ENCODE measurements at places on chromosomes 5 and 9.

GRCh38 chr5:54637654-54638053 lies 120.1 kb downstream of the SNX18 start:
- DNase-seq: no peak

DNA sequence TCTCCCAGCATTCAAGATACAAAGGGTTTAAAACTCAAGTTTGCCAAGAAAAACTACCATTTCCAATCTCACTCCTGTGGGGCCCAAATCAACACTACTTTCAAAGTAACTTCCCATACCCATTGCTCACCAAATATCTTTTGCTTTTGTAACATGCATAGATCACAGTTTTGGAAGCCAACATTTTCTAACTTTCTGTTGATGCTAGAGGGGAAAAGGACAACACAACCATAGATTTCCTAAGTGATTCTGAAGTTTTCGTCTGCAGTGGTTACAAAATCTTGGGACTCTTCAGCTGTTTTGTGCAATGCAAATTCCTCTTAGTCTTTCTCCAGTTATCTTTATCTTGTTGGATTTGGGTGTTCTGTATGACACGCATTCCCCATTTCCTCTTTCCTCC lies 94.1 kb upstream of the PAPPA start:
- no peak for DNase-seq

- no peak for DNase-seq
Observed at GRCh38 chr9:36399980-36400331, at the start of gene RNF38. Gene RNF38 (minus strand): TSS chr9:36400269. CDS start chr9:36400108, 161 bp downstream.

DNA sequence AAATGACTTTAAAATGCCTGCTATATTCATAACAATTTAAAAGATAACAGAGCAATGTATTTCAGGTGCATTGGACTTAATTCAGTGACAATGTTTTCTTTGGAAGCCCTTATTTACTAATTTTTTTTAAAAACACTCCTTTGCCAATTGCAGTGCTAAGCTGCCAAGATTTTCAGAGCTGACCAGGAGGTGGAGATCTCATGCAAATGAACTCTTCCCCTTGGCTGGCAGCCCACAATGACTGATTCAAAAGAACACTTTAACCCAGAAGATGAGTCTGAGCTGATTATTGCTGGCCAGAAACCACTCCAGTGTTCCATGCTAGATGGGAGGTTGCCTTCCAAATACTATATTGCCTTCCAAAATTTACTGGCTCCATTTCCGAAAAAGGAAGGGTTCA lies 128.3 kb upstream of the CCNH start:
- peak; percentile 17 for DNase-seq

GRCh38 chr9:105273731-105274130 lies 29.3 kb downstream of the SLC44A1 start:
- no peak for DNase-seq

DNA sequence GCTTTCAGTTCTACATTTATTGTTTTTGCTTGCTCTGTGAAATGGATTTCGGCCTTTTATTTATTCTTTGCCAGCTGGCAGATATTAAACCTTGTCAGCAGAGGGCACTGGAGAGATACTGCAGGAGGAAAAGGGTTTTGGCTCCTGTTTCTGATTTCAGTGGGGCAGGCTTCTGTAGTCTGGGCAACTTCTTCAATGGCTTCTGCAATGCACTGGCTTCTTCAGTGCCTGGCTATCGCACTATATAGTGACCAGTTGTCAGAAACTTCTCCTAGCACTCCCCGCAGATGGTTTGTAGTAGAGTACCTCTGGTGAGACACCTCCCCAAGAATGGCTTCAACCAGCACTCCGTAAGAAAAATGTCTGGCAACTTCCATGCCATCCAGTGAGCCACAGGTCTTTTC lies 3.2 kb upstream of the NFX1 start:
- DNase-seq: no peak

DNA sequence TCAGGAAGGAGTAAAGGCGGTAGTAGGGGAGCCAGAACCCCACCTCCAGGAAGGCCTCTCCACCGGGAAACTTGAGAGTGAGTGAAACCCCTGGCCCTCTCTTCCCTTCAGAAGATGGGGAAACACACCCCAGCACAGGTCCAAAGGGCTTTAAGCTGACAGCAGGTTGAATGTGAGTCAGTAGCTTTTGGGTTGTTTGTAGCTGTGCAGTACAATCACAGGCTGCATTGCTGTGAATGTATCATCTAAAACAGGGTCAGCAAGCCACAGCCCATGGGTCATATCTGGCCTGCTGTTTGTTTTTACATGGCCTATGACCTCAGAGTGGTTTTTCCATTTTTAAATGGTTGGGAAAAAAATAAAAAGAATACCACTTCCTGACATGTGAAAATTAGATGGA lies 10.0 kb downstream of the OTULINL start:
- no peak for DNase-seq

- no peak for DNase-seq
Observed at GRCh38 chr5:169697511-169697890, 60.4 kb downstream of the DOCK2 start.

DNA sequence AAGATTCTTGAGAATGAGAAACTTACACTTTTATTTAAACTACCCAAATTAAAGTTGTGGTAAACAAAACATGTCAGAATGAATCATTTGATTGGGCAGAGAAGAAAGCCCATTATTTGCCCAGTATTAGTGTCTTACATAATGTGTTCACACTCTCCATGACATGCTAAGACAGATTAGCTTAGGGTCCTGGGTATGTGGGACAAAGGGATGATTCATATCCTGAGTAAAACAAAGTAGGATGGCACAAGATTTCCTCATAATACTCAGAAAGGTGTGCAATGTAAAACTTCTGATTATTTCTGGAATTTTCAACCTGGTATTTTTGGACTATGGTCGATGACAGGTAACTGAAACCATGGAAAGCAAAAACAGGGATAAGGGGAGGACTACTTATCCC lies 183.9 kb upstream of the POU5F2 start:
- no peak for DNase-seq

DNA sequence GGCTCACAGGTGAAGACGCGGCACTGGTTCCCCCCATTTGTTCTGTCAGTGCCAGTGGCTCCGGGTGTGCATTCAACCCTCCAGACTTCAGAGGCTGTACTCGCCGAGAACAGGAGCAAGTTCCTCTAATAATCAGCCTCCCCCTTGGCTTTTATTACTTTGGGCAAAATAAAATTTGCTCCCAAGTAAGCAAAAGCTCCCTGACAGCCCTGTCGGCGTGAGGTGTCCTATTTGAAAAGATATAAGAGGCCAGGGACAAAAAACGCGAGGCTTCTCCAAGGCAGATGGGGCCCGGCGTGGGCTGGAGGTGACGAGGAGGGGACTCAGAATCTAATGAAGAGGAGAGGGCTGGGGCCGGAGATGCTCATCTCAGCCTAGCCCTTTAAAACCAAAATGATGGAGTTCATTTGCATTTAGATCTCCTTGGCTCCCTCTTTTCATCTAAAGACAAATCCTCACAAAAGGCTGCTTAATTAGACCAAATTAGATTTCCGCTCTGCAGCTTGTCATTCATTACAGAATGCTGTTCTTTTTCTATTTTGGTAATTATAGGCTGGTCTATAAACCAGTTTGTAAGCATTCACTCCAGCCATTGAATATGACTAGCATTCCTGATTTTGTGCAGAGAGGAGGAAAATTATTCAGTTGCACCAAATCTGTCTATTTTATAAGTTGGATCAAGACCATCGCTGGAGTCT lies 68.5 kb downstream of the CFAP77 start:
- DNase-seq: no peak

- no peak for DNase-seq
Observed at GRCh38 chr9:136401173-136401922, 1.4 kb upstream of the SNAPC4 start.

DNA sequence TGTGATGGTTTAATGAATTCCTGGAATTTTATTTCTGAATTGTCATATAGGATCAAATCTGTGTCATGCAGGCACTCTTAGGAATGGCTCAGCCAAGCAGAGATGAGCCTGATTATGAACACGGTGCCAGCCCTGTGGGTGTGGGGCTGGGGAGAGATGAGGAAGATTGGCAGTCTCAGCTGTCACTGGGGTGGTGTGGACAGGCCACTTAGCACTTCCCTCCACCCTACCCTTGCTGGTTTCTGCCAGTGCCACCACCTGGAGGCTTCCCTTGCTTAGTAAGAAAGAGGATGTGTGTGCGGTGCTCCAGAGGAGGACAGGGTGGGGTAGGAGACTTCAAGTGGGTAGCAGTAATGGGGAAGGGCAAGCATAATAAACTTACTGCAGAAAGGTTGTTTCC lies 226.6 kb downstream of the CD180 start:
- DNase-seq: no peak

DNA sequence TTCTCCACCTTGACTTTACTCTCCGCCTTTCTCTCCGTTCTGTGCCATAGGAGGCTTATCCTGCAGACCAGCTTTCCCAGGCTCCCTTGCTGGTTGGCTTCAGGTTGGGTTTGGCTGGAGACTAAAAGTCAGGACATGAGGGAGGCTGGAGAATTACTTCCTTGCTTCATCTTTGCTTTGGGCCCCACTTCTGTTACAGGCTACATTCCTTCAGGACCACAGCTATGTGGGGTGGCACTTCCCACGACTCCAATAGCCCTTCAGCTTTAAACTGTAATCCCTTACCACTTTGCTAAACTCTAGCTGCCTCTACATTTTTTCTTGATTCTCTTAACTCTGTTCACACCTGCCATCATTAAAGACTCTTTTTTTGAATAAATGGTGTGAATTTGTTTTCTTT lies 186.7 kb upstream of the NR4A3 start:
- no peak for DNase-seq

GRCh38 chr5:7793895-7794294 lies 57.0 kb downstream of the CFAP90 start:
- DNase-seq: no peak

GRCh38 chr9:99197124-99197630 lies 24.6 kb downstream of the ALG2 start:
- no peak for DNase-seq

GRCh38 chr9:127705577-127706379 lies 1.0 kb upstream of the CFAP157 start:
- no peak for DNase-seq

DNA sequence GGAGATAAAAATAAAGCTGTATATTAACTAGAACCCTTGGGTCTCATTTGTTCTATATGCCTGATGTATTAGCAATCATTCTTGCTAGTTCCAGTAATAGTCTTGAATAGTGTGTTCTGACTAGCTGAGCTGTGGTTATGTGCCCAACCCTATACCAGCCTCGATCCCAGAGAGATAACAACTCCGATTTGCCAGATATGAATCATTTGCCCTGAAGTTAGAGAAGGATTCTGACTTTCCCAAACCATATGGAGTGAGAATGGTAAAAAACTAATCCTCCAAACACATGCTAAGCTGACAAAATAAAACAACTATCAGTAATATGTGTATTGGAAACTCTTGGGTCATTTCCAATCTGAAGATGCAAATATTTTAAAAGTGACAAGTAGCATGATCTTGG lies 64.8 kb downstream of the ALDH1A1 start:
- DNase-seq: no peak

GRCh38 chr5:28523416-28523815 lies 1485.0 kb upstream of the CDH9 start:
- no peak for DNase-seq

DNA sequence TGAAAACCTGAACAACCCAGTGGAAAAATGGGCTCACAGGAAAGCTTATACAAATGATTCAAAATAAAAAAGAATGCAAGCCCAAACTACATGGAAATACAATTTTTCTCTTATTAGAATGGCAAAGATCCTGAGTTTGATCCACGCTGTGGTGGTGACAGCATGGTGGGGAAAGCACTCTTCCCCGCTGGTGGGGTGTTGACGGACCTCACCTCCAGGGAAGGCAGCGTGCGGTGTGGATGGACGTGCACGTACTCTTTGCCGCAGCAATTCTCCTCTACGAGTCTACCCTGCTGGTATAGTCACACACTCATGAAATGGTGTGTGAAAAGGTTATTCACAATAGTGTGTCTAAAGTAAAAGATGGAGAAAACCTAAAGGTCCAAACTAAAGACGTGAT lies 5.9 kb upstream of the ZFP62 start:
- no peak for DNase-seq

DNA sequence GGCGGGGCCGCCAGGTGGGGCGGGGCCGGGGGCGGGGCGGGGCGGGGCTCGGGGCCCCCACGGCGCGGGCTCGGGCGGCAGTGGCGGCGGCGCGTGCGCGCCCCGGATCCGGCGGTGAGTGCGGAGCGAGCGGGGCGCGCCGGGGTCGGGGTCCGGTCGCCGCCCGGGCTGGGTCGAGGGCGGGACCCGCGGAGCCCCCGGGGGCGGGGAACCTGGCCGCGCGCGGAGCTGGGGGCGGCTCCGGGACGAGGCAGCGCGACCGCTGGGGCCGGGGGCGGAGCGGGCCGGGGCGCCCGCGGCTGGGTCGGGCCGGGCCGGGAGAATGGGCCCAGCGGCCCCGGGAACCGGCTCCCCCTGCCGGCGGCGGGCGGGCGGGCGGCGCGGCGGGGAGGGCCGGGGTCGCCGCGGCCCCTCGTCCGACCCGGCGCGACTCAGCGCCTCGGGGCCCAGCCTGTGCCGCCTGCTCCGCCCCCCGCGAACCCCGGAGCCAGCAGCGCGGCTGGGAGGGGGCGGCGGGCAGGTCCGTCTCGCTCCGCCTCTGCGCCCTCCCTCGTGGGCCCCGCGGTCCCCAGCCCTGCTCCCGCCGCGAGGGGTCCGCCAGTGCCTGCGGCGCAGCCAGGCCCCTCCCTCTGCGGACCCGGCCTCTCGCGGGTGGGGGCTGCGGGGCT lies 3.1 kb downstream of the EGFL7 start:
- DNase-seq: no peak

DNA sequence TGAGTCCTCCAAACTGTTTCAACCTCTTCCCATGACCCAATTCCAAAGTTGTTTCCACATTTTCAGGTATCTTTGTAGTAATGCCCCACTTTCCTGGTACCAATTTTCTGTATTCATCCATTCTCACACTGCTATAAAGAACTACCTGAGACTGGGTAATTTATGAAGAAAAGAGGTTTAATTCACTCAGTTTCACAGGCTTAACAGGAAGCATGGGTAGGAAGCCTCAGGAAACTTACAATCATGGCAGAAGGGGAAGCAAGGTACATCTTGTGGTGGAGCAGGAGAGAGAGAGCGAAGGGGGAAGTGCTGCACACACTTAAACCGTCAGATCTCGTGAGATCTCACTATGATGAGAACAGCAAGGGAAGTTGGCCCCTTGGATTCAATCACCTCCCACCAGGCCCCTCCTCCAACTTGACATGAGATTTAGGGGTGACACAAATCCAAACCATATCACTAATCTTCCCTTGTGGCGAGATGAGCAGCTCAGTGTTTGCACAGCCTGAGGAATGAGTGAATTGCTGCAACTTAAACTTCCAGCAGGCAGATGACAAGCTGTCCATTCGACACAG lies 42.9 kb downstream of the TRIP13 start:
- no peak for DNase-seq

- no peak for DNase-seq
Observed at GRCh38 chr5:137679910-137680309, 56.0 kb downstream of the KLHL3 start.

DNA sequence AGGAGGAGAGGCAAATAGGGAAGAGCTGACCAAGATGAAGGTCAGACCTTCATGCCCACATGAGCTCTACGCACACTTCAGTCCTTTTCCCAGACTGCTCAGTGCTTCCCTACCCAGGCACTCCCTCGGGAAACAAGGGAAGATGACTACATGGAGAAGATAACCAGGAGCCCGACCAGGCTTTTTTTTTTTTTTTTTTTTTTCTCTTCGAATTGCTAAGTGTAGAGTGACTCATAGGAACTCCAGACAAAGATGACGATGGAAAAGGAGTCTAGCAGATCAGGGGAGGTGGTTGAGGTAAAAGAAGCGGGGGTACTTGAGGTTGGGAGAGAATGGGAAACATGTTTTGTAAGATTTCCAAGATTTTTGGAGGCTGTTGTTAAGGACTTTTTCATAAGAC lies 526.1 kb downstream of the BNC2 start:
- DNase-seq: no peak

GRCh38 chr5:146199176-146199815 lies 4.1 kb upstream of the RBM27 start:
- DNase-seq: no peak
